ENCODE measurements at places on chromosomes 4 and X. TPM values are rescaled to one million over a fixed set of nuclear protein-coding genes. Genes with fewer than 3 reads are reported as not detected.
A peak's percentile ranks its signal among the peaks of the same experiment; 100 is the strongest.

UBL4A gene
- total RNA-seq: 19.4 TPM

TLR3 gene
- total RNA-seq: 2.8 TPM

C4orf17 gene
- not detected for total RNA-seq

MCUB gene
- total RNA-seq: 15.8 TPM

SLC9B1 gene
- 7.2 TPM for total RNA-seq

RPA4 gene
- total RNA-seq: 3.8 TPM

MYOZ2 gene
- total RNA-seq: 21.2 TPM

KCNE5 gene
- 1.8 TPM for total RNA-seq

ADAM29 gene
- total RNA-seq: not detected

MND1 gene
- total RNA-seq: 5.7 TPM

CXCL3 gene
- total RNA-seq: 0.49 TPM

TMEM31 gene
- total RNA-seq: not detected

TLR2 gene
- 10.2 TPM for total RNA-seq

- DNase-seq: no peak
Observed at GRCh38 chr4:23946299-23946698, 56.5 kb upstream of the PPARGC1A start.

GRCh38 chr4:153099391-153100140, 104.7 kb upstream of the TRIM2 start:
- no peak for DNase-seq

DNA sequence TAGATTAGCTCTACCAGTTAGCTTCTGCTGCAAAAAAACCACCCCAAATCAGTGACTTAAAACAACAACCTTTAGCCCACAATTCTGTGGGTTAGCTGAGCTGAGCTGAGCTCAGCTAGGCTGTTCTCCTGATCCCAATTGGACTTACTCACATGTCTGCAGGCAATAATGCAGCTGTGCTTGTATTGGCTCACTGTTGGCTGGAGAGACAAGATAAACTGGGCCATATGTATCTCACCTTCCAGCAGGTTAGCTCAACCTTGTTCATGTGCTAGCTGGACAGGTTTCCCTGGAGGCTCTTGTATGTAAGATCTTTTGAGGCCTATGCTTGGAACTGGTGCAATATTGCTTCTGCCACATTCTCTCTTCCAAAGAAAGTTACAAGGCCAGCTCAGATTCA, 261.5 kb upstream of the ADGRL3 start:
- no peak for DNase-seq

DNA sequence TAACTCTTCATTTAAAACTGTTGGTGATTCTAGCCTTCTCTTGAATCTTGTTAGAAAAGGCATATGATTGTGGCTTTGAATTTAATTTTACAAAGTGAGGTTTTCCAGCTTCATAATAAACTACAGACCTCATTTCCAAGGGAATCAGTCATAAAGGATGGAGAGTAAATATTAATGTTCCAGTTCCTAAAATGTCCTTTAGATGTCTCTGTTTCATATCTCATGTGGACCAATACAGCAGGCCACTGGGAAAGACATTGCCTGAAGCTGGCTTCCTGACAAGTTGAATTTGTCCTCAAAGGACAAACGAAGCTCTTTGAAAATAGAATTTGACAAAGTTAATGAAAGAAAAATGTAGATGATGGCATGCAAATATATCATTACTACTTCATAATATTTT, 125.4 kb downstream of the ZNF330 start:
- peak; percentile 65 for DNase-seq

DNA sequence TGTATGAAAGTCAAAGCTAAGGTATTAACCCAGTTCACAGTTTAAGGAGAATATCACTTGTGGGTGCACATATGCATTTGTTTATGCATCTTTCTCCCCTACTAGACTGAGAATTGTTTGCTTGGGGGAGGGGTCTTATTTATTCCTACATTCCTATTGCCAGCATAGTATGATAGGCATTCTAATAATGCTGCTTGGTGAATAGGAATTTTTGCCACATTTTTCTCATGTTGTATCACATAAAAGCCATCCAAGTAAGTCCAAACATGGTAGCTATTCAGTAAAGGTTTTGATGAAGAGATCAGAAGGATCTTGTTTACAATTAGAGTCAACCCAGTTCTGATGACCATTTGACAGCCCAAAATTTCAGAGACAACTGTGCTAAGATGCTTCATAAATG, 48.6 kb downstream of the ASB9 start:
- no peak for DNase-seq

GRCh38 chr4:99507762-99508161, 3.1 kb upstream of the C4orf17 start:
- no peak for DNase-seq

GRCh38 chr4:13493793-13494192, 9.7 kb upstream of the RAB28 start:
- no peak for DNase-seq

DNA sequence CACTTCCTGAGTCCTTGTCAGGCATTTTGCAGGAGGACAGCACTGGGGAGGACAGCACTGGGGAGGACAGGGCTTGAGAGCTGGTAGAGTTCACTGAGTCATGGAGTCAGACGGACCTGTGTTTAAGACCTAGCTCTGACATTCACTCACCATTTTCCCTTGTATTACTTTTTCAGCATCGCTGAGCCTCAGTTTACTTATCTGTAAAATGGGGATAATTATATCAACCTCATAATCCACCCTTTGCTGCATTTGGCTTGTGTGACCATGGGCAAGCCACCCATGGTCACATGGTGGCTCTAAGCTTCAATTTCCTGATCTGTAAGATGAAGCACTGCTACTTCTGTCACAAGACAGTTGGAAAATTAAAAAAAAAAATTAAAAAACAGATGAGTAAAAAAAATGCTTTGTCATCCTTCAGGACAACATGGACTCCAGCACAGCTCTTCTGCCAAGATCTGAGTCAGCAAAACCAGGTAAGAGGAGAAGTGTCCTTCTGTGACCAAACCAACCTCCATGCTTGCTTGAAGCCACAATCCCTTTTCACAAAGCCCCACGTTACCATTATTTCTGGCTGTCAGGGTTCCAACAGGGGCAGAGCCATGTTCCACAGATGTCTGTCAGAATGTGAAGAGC, 275.5 kb downstream of the RAB28 start:
- DNase-seq: no peak

- DNase-seq: no peak
Observed at GRCh38 chr4:39933671-39934590, 43.8 kb downstream of the PDS5A start.

- no peak for DNase-seq
Observed at GRCh38 chr4:87851332-87851731, 18.6 kb downstream of the MEPE start.

- no peak for DNase-seq
Observed at GRCh38 chrX:261167-261918, 19.8 kb upstream of the PLCXD1 start.

GRCh38 chr4:176380352-176381157, 60.8 kb downstream of the SPCS3 start:
- no peak for DNase-seq

- no peak for DNase-seq
Observed at GRCh38 chrX:100964362-100964761, 5.1 kb upstream of the ARL13A start.

- DNase-seq: no peak
Observed at GRCh38 chr4:152478461-152479237, 57.2 kb downstream of the FBXW7 start.

GRCh38 chr4:176717237-176717636, 75.5 kb downstream of the VEGFC start:
- no peak for DNase-seq

GRCh38 chr4:184775854-184776555, 42.1 kb upstream of the CENPU start:
- no peak for DNase-seq

DNA sequence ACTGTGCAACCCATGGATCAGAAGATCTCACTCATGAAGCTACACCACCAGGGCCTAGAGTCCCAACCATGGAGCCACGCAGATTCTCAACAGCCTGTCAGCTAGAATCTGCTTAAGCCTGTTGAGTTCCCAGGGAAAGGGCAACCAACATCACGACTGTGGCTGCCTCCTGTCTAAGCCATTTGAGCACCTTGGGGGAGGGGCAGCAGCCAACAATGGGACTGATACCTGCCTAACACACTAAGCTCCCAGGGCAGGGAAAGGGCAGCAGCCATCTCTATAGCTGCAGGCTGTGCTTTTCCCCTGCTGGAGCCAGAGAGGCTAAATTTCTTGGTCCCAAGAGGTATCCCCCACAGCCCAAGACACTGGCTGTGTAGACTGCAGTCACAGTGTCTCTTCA, 96.5 kb upstream of the TCEAL2 start:
- DNase-seq: no peak

- no peak for DNase-seq
Observed at GRCh38 chrX:48530736-48531135, 8.8 kb upstream of the TBC1D25 start.

- no peak for DNase-seq
Observed at GRCh38 chrX:19893727-19894126, 6.3 kb upstream of the SH3KBP1 start.

- no peak for DNase-seq
Observed at GRCh38 chr4:3756343-3757059, 9.7 kb upstream of the ADRA2C start.

- no peak for DNase-seq
Observed at GRCh38 chrX:36787752-36788151, 220.4 kb upstream of the FAM47C start.

DNA sequence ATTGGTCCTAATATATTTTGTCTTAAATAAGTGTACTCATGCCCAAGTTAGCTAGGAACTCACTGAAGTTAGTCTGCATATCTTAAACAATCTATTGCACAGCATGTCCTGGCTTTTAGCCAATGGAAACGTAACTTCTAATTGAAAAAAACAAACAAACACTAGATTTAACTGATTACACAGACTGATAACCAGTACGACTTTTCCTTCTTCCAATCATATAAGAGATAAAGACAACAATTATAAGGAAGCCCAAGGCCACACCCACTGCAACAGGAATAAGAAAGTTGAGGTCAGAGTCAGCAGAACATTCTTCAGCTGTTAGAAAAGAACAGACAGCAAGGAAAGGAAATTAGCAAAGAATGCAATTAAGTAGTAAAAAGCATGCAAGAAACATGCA, 40.8 kb downstream of the LAMP2 start:
- DNase-seq: no peak

- DNase-seq: no peak
Observed at GRCh38 chr4:61335241-61335763, 135.2 kb downstream of the ADGRL3 start.

DNA sequence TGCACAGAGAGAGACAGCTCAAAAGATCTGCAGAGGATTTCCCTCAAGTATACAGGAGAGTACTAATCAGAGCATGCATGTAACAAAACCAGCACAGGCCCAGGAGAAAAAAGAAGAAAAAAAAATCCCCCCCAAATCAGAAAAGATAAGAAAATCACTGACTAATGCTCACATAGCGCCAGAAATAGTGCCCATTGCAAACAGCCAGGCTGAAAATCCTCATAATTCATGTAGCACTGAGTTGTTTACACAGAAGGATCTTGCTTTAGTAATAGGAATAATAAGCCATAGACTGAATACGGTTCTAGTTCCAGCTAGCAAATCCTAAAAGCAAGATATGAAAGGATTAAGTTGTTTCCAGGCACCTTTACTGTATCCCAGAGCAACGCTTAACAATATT, 51.8 kb upstream of the MAGEC2 start:
- no peak for DNase-seq

- DNase-seq: peak; percentile 37
Observed at GRCh38 chr4:162891788-162892707, 274.6 kb downstream of the NAF1 start.

- DNase-seq: no peak
Observed at GRCh38 chrX:134774190-134775048, 116.1 kb upstream of the PLAC1 start.
